WTC11 (cell line): ENCODE measurements at places on chromosomes 11 and 22.
A peak's percentile ranks its signal among the peaks of the same experiment; 100 is the strongest.

GRCh38 chr22:46929046-46929709, 166.7 kb downstream of the TBC1D22A start:
- no peak for DNase-seq

- no peak for DNase-seq
These were observed 54.0 kb downstream of the PRR5L start for GRCh38 chr11:36350137-36350513.

DNA sequence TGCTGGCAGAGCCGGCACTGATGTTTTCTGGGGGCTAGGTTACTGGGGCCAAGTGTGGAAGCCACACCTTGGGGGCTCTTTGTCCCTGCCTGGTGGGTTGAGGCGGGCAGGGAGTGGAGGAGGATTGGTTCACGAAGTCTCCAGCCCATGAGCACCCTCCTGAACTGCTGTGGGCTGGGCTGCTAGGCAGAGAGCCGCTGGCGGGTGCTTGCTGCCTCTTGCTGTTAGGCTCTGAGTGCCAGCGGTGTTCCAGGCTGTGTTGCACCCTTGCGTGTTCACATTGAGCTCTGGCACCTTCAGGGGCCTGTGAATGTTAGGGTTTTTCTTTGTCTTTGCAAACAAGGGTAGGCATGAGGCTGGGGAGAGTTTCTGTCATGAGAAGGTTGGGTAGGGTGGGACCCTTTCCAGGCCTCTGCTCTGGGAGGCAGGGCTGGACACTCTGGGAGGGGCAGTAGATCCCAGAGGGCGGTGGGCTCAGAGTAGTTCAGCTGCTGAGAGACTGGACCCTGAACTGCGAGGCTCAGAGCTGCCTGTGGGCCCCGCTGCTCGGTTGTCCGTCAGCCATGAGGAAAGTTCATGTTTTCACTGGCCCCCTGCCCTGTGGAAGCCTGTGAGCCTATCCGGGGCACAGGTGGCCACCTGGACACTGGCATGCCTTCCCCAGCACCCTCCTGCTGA, 24.0 kb upstream of the TMEM191C start:
- DNase-seq, result peak; percentile 17

- DNase-seq, result no peak
These were observed 14.2 kb downstream of the MOB2 start for GRCh38 chr11:1472180-1473005.

DNA sequence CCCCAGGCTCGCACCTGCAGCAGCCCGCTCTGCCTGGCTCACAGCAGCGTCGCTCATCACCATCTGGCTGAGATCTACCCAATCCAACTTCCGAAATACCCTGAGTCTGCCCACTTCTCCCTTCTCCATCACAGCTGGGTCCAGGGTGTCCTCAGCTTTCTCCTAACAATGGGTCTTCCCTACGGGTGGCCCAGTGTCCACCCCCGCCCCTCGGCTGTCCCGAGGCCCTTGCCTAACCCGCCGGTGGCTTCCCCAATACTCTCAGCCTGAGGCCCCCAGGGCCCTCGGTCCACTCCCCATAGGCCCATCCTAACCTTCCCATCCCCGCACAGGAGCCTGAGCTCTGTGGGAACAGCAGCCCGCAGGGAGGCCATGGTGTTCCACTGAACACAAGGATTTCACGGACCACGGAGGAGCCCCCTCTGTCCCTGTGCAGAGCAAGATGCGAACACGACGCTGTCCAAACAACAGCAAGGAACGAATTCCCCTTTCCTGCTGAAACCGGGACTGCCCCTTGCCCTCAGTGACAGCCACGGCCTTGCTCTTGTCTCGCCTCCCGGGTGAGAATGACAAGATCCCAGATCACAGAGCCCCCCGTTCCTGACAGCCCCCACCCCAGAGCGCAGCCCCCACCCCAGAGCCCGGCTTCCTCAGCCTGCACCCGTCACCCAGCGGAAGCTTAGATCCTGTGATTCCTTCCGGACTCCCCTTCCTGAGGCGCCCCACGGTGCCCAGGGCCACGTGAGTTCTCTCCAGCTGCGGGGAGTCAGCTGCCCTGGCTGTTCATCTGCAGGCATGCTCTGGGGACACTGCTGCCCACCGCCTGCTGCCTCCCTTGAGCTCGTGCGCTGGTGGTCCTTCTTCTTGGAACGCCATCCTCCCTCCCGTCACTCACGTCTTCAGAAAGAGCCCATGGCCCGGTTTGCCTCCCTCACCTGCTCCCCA, 48.8 kb upstream of the CARS1 start:
- DNase-seq, result peak; percentile 11
